D721Med (cell line): ENCODE measurements at places on chromosomes 16 and 17.
A peak's percentile ranks its signal among the peaks of the same experiment; 100 is the strongest.

GRCh38 chr17:327971-328370 is 24.6 kb downstream of the RPH3AL start:
- no peak for DNase-seq

DNA sequence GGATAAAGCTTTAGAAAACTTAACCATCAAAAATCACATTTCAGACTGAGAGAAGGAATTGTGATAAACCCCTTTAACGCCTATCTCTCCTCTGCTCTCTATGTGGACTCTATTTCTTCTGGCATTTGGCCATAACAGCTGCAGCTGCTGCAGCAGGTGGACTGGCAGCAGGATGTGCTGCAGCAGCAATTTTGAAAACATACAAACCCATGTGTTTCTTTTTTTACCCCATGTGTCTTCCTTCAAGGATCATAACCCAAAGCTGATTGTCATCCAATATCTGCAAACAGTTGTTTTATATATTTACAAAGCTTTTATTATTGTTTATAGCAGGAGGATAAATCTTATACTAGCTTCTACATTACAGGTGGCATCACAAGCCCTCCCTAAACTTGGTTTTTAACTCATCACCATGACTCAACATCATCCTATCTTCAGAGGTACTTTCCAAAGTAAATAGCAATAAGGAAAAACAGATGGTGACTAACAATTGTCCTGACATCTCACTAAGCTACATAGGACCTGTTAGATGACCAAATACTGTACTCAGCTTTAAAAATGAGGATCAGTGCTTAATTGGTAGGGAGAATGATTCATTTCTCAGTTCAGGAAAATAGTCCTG is 14.5 kb upstream of the KRTAP9-2 start:
- DNase-seq = no peak

- DNase-seq = no peak
Observed at GRCh38 chr17:77737442-77738265, 220.8 kb upstream of the TNRC6C start.

DNA sequence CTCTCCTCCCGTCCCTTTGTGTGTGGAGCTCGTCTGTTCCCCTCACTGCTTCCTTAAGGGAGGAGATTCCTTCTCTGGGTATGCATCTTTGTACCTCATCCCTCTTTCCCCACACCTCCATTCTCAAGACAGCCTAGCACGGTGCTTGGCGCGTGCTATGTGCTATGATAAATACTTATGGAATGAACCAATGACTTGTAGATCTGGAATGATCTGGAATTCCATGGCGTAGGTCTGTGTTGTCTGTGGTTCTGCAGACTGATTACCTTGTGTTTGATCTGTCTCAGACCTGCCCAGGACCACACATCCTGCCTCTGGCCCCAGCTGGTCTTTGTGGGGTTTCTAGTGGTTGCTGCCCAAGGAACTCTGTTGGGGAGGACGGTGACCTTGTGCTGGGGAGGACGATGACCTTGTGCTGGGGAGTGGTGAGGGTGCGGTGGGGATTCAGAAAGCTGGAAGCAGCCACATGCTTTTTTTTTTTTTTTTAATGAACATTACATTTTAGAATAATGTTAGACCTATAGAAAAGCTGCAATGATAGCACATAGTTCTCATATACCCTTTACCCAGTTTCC is 33.5 kb upstream of the ETV4 start:
- no peak for DNase-seq

- DNase-seq = no peak
Observed at GRCh38 chr16:57367116-57367752, 5.1 kb upstream of the CX3CL1 start.

GRCh38 chr17:33901085-33901484 is 354.0 kb upstream of the CCL2 start:
- DNase-seq = no peak

DNA sequence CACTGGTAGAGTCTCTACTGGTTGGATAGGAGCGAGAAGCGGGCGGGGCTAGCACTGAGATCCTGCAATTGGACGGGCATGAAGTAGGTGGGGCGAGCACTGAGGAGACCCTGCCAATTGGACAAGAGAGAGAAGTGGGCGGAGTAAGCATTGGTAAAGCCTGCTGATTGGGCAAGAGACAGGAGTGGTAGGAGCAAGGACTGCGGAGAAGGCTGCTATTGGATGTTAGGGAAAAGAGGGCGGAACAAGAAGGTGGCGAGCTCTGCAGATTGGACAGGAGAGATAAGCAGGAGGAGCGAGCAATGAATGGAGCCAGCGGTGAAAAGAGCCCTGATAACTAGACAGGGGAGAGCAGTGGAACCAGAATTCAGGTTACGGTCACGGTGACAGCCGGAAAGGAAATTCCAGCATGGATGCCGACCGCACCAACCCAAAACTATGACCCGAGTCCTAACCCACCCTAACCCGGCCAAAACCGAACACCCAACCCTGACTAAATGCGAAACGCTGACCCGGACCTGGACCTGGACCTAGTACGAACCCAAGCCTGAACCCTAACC is 4.8 kb downstream of the SCGB1C2 start:
- DNase-seq = no peak

DNA sequence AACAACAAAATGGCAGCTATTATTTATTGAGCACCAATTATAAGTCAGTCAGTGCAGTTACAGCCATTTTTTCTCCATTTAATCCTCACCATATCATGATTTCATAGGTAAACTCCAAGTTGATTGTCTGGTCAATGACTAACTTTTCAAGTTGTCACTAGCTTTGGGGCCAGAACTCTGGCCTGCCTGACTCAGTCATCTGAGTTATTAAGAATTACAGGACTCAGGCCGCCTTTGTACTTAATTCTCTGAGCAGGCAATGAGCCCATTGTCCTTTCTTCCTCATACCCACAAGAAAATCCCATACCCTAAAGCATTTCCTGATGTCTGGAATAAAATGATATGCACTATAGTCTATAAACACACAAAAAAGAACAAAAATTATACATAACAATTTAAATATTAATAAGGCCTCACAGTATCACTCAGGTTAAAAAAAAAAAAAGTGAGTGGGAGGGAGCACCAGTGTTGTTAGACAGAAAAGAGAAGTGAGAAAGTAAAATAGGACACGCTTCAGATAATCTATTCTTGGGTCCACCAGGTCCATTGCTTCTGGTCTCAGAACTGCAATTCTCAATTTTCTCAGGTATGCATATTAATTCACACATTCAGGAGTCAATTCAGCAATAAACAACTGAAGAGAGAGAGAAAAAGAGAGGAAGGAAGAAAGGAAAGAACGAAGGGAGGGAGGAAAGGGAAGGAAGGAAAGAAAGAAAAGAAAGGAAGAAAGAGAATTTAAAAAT is 70.2 kb downstream of the SPAG9 start:
- no peak for DNase-seq

- DNase-seq = no peak
Observed at GRCh38 chr17:81121841-81122733, 43.2 kb upstream of the PVALEF start.

GRCh38 chr17:47239967-47240651 is 13.5 kb upstream of the ITGB3 start:
- DNase-seq = no peak

- no peak for DNase-seq
Observed at GRCh38 chr17:2061441-2061958, 6.6 kb downstream of the HIC1 start.

DNA sequence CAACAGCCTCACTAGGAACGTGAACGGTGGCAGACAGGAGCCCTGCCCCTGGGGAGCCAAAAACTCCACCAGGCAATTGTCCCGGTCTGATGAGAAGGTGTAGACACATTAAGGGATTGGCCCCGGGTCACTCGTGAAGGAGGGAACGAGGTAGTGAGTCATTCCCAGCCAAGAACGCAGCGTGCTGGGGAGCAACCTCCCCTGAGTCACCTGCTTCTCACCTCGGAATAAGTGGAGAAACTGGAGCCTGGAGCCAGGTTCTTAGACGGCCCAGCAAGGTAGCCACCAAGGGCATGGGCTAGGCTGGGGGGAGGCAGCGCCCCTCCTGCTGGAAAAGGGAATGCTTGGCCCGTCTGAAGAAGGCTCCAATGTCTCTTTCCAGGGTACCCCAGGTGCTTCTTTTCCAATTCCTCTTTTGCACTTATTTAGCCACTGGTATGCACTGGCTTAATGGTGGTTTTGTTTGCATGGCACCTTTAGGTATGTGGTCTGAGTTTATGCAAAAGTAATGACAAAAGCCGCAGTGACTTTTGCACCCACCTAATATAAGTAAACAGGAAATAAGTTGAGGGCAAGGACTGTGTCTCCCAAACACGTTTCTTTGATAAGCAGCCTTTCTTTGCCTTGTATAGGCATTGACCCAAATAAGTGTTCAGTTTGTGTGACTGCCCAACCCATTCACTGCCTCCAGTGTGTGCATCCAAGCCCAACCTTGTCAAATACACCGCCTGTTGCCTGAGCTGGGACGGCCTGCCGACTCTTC is 1.8 kb upstream of the HELZ start:
- DNase-seq = no peak

GRCh38 chr16:13036600-13036999 is 135.2 kb downstream of the SHISA9 start:
- DNase-seq = no peak

DNA sequence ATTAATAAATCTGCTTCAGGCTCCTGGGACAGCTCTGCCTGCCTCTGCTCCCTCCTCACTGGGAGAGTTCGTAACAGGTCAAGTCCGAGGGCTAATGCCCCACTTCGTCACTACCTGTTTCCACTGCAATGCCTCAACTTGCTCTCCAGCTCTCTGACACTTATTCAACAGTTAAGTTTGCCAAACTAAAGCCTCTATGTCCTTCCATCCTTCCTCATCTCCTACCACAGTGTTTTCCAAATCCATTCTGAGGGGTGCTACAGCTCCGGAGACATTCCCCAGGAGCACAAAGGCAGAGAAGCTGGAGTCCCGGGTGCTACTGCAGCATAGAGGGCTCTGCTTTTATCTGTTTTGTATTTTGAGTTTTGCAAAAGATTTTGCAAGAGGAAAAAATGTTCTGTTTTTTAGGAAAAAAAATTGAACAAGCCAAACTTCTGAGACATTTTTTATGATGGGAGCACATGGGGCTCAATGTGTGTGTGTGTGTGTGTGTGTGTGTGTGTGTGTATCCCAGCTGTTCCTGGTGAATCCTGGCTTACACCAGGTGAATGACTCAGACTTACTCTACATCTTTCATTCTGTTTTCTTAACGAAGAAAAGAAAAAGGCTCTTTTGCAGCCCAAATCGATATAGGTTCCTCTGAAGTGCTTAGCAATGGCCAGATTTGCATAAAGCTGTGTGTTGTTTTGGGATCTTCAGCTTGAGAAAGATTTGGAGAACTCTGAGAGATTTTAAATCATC is 46.1 kb upstream of the MYOCD start:
- no peak for DNase-seq

DNA sequence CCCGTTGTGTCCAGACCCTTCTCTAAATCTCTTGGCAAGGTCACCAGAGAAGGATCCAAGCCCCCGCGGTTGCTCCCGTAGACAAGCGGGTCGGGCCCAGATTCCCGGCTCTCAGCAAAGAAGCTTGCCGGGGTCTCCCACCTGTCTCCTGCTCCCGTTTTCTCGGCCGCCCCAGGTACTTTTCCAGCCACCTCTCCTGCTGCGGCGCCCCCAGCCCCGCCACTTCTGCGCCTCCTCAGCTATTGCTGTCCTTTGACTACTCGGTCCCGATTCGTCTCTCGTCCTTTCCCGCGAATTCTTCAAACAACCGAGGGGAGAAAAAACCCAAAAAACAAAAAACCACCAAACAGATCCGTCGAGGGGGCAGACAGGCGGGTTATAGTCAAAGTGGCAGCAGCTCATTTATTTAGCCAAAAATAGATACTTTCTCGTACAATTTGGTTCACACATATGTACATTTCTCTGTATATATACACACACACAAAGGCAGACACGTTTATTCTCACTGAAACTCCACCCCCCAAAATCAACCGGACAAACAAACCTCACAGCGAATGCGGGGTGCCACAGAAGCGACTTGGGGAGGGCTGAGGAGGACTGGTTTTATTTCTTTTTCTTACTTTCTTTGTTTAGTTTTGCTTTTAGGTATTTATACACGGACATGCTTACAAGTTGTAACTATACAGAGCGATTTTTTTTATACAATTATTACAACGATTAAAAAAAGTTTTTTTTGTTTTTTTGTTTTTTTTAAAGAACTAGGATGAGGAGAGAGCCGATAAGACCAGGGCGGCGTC is 3.5 kb downstream of the IRX3 start:
- DNase-seq = no peak

- DNase-seq = no peak
Observed at GRCh38 chr16:2475413-2476344, 752 bp downstream of the TBC1D24 start.

- peak; percentile 29 for DNase-seq
Observed at GRCh38 chr17:61285526-61286320, 113.9 kb upstream of the TBX2 start.
